ENCODE measurements at places on chromosomes 12 and 14.

GRCh38 chr12:52833922-52834726, at the start of gene KRT79:
Gene KRT79 (minus strand): TSS chr12:52834311. CDS start chr12:52834260, 51 bp downstream.
- no peak for DNase-seq

- no peak for DNase-seq
These were observed 57.4 kb downstream of the TMTC1 start for GRCh38 chr12:29726321-29726692.

DNA sequence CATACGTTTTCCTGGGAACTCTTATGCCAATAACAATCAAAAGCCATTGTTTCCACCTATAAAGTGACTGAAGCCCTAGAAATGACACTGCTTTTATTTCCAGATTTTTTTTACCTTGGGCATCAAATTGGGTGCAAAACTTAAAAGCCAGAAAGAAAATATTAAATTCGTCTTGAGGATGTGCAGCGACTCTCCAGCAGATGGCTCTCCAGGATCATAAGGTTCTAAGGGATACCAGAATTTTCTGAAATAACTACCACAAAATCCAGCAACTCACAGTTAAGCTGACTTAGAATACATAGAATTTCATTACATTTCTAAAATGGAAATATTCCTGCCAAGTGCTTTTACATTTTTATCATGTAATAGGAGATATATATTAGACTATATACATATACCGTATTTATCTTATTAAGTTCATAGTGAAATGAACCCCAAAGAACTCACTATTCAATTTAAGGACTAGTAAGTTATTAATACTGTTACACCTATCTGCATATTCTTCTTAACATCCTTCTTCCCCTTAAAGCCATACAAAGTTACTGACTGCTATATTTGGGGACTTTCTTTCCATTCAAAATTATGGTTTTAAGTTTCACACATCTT, 44.0 kb downstream of the ARMH4 start:
- peak; percentile 48 for DNase-seq

DNA sequence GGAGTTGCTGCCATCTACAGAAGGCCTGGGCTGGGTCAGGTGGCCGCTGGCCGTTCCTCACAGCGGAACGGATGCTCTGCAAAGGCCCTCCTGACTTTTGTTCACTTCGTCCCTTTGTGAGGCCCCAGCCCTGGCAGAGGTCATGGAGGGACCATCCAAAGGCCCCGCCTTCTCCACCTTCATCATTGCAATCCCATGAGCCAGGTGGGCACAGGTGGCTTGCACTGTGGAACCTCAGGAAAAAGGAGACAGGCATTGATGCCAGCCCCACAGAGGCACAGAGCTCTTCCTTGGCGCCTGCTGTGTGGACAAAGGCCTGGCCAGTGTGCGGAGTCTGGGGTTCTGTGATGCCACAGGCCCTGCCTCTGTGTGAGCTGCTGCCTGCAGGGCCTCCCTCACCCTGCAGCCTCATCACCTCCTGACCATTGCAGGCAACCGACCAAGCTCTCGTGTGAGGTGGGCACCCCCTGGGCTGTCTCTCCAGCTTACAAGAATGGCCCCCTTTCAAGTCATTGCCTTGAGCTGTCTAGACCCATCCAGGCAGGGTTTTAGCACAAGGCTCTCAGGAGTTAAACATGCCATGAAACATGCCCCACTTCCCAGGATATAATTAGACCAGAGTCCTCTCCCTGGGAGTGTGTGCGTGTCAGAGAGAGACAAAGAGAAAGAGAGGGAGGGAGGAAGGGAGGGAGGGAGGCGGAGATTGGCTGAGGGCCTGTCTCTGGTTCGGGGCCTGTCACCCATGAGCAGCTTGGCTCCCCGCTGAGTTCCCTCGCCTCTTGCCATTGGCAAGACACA, 19.3 kb downstream of the NFKBIA start:
- no peak for DNase-seq

GRCh38 chr12:3632256-3632655, 120.7 kb downstream of the CRACR2A start:
- no peak for DNase-seq

- peak; percentile 57 for DNase-seq
These were observed 95.6 kb downstream of the GAS2L3 start for GRCh38 chr12:100668945-100669536.

- no peak for DNase-seq
These were observed 11.2 kb upstream of the RNU6-7 start for GRCh38 chr14:32190673-32191072.

DNA sequence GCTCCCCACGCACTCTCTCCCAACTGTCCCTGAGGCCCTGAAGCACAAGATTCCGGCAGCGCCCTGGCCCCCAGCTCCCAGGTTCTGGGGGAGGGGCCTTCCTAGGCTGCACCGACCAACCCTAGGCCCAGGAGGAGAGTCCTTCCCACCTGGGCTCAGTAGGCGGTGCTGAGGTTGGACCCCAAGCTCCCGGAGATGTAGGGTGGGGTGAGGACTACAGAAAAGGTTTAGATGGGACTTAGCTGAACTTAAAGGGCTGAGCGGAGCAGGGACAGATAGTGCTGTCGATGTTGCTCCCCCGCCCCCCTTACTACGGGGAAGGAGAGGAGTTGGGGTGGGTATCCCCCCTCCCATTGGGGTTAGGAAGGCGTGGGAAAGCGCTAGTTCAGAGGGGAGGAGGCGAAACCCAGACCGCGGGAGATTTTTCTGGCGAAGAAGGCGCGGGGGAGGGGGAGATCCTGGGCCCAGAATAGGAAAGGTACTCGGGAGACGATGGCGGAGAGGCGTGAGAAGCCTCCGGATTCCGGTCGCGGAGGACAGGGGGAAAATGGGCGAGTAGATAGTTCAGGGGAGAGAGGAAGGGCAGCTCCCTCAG, 4.2 kb upstream of the BAZ2A start:
- peak; percentile 79 for DNase-seq

DNA sequence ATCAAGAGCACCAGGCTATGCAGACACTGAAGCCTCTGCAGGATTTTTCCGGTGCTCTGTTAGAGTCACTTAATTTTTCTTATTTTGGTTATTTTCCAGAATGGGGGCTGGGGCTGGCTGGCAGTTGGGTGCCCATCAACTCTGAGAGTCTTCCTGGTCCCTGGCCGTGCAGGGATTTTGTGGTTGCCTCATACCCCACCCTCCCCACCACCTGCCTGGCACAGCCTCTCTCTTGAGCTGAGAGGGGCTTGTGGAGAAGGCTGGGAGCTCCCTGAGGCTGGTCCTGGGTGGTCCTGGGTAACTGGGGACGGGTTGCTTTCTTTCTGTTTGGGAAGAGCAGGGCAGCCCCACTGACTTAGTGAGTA, 23.3 kb downstream of the LRTM2 start:
- DNase-seq = no peak

- DNase-seq = no peak
These were observed 4.7 kb downstream of the ASIC1 start for GRCh38 chr12:50061946-50062686.

DNA sequence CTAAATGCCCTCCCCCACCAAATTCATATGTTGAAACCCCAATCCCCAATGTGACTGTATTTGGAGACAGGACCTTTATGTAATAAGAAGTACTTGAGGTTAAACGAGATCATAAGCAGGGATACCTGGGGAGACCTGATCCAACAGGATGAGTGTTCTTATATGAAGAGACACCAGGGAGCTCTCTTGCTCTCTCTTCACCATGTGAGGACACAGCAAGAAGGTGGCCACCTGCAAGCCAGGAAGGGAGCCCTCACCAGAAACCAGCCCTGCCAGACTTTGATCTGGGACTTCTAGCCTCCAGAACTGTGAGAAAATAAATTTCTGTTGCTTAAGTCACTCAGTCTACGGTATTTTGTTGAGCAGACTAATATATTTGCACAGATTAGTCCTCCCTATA, 113.6 kb downstream of the NUAK1 start:
- no peak for DNase-seq

DNA sequence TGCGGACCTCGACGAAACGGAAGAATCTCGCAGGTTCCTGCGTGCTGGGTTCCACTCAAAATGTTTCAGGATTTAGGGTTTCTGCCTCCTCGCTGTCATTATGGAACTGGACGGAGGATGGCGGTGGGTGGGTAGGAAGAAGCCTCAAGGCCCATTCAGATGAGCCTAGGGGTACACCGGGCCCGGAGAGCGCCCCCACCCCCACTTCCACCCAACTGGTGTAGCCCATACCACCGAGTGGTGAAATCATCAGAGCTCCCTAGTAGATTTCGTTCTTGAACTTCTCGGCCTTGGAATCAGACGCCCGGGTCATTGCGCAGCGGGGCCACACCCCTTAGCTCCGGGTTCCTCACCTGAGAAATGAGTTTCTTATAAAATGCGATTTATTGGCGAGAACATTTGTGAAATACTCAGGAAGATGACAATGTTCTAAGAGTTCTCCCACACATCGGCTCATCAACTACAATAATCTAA, 13.3 kb upstream of the TBX3 start:
- DNase-seq = no peak

DNA sequence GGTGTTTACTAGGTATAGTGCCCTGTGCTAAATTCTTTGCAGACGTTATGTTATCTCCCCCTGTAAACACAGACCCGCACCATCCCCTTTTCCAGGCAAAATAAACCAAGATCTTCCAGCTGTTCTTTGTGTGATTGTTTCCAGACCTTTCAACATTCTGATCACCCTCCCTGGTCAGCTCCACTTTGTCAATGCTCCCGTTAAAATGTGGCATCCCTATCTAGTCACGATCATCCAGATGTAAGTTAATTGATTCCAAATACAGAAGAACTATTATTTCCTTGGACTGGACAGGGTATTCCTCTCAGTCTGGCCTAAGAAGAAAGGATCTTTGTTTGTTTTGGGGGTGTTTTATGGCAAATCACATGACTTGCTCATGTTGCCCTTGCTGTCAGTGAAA, 127.6 kb upstream of the ARID2 start:
- no peak for DNase-seq

- DNase-seq = no peak
These were observed 33.0 kb downstream of the CDKL1 start for GRCh38 chr14:50363714-50364111.

DNA sequence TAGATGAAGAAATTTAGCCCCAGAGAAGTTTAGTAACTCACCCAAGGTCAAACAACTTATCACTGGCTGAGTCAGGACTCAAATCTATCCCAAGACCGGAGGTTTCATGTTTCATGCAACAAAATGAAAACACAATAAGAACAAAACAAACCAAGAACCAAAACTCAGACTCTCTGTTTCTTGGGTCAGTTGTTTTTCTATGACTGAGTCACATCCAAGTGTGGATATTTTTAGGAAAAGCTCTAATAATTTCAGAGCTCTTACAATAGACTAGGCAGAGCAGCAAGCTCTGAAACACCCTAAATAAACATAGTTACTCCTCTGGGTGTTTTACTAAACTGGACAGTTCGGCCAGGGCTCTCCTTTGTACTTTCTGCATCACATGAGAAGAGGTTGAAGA, 87.6 kb upstream of the PRB2 start:
- no peak for DNase-seq
